Left kidney (tissue), 8 donors: ENCODE measurements at places on chromosomes 1 and 21. TPM values are rescaled to one million over a fixed set of nuclear protein-coding genes. Genes with fewer than 3 reads are reported as not detected.

DNA sequence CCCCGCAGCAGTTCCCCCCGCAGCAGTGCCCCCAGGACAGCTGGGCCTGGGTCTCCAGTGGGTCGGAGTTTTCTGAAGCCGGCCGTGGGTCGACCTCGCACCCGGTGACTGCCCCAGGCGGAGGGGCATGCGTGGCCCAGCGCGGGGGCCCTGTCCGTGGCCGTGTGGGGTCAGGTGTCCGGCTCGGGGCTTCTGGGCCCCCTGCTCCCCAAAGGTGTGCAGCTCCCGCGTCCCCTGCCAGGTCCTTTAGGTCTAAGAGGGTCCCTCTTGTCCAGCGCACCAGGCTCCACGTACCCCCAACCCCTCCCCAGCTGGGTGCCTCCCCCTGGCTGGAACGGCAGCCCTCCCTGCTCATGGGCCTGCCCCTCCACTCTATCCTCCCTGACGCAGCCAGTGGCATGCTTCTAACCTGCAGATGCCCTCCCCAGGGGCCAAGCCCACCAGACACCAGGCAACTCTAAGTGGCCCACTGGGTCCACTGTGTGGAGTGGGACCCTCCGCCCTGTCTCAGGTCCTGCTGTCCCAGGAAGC lies 5.9 kb upstream of the HES4 start:
- no peak for DNase-seq

DNA sequence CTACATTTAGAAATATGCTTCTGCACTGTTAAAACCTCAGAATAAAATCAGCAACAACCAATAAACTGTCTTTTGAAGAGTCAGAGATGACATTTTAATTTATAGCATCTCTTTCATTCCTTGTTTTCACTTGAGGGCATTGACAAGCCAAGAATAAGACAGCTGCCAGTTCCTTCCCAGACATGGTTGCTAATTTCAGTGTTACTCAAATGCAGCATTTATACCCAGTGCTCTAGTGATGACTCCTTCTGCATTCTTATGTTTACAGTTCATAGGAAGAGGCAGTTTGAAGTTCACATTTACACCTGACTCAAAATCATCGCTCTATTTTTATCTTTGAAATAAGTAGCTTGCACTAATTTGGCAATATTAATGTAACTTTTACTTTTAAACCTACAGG lies 44.9 kb downstream of the PLA2G4A start:
- DNase-seq: no peak

DNA sequence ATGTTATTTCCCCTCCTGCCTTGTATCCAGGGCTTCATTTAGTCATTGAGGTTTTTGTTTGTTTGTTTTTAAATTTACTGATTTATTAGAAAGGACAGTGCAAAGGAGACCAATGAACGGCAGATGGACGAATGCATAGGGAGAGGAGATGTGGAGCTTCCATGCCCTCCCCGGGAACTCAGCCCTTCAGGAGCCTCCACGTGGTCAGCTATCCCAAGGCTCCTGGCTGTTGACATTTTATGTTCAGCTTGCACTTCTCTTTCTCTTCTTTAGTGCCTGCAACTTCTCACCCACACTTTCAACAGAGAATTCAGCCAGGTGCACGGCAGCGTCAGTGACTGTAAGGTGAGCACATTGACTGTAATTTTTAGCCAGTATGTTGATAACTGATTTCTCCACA lies 30.7 kb upstream of the PGD start:
- no peak for DNase-seq

TIAM1 gene
- polyA plus RNA-seq: 18.1 TPM

PTGFR gene
- polyA plus RNA-seq: 0.25 TPM

DDR2 gene
- polyA plus RNA-seq: 22.2 TPM

DNA sequence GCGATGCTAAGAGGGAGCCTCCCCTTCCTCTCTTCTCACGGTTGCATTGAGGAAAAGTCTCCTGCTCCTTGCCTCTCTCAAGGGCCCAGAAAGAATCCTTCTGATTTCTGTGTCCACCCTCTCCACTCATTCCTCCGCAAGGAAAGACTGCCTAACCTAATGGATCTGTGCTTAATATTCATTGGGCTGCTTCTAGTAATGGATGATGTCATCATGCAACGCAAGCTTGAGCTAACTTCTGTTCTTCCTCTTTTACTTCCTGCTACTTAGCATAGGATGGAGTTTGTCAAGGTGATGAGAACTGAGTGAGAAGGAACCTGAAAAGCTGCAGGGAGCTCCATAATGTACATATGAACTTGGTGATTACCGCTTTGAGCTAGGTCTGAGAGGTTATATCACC lies 35.2 kb upstream of the HMGB4 start:
- no peak for DNase-seq

SLC35E2B gene
- polyA plus RNA-seq: 87.3 TPM

CLIC6 gene
- 2.3 TPM for polyA plus RNA-seq

URB2 gene
- 8.7 TPM for polyA plus RNA-seq

- DNase-seq: no peak
Observed at GRCh38 chr1:3015269-3015635, 6.0 kb upstream of the ACTRT2 start.

GRCh38 chr21:45129189-45129923 lies 55.0 kb downstream of the ADARB1 start:
- no peak for DNase-seq

GRCh38 chr1:34984435-34984792 lies 733 bp downstream of the TMEM35B start:
- peak; percentile 21 for DNase-seq

- DNase-seq: no peak
Observed at GRCh38 chr1:37919277-37919676, 27.6 kb downstream of the INPP5B start.

- DNase-seq: no peak
Observed at GRCh38 chr21:28485301-28486022, 507.2 kb downstream of the LTN1 start.

- no peak for DNase-seq
Observed at GRCh38 chr1:36258960-36259344, 34.7 kb downstream of the THRAP3 start.

KMO gene
- 27.9 TPM for polyA plus RNA-seq

VAV3 gene
- 136 TPM for polyA plus RNA-seq

ICOSLG gene
- polyA plus RNA-seq: 7.3 TPM

GRCh38 chr1:201396861-201397464 lies 2.2 kb downstream of the LAD1 start:
- DNase-seq: no peak

- no peak for DNase-seq
Observed at GRCh38 chr1:72837781-72838180, 555.4 kb upstream of the NEGR1 start.

CFAP107 gene
- 0.50 TPM for polyA plus RNA-seq

CCDC30 gene
- 26.7 TPM for polyA plus RNA-seq

- DNase-seq: no peak
Observed at GRCh38 chr1:158145173-158145719, 35.4 kb upstream of the CD1D start.

- DNase-seq: no peak
Observed at GRCh38 chr1:101250222-101250621, 13.4 kb downstream of the S1PR1 start.

DNA sequence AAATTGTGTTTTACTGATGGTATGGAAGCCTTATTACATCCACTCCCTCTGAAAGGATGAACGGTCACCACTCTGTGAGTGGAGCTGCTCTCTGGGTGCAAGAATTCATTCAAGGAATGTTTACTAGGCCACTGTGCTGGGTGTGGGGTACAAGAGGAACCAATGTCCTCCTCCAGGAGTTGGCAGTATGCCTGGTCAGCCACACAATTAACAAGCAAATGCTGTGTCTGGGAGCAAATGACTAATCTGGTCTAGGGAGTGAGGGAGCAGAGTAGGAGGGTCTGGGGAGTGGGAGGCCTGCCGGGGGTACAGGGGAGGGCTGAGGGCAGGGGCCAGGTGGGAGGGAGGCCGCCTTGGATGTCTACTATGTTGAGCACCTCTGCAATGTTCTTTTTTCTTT lies 27.2 kb upstream of the TDRD10 start:
- DNase-seq: no peak

PLA2G5 gene
- not detected for polyA plus RNA-seq

GRCh38 chr1:17259233-17259873 lies 10.5 kb downstream of the PADI3 start:
- no peak for DNase-seq

- DNase-seq: no peak
Observed at GRCh38 chr1:212470059-212470458, 37.3 kb downstream of the NENF start.

GRCh38 chr1:184033711-184034167 lies 3.8 kb downstream of the COLGALT2 start:
- DNase-seq: no peak
